ENCODE measurements at places on chromosomes 12 and 14.

DNA sequence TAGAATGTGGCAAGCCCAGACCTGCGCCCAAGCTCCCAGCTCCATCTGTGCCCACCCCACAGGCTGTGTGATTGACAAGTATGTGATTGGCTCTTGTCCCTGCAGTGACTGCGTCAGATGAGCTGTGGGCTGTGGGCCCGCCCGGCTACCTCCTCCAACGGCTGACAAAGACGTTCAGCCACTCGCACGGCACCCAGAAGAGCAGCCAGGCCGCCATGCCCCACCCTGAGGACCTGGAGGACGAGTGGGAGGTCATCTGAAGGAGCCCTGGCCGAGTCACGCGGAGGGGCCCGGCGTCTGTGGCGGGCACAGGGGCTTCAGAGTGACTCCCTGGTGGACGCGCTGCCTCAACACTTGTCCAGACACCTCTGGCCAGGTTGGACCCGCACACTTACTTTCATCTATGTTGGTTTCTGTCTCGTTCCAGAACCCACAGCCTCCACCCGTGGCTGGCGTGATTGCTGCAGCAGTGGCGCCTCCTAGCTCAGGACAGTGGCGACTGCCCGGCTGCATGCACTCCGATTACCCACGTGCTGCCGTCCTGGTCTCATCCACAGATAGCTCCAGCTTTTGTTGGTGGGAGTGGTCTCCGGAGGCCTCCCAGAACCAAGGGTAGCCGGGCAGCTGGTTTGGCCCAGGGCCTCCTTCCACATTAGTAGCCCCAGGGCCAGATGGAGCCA lies 11.4 kb downstream of the ANKRD9 start:
- no peak for DNase-seq

- no peak for DNase-seq
Measured at GRCh38 chr12:128268379-128268995, 1.5 kb downstream of the TMEM132C start.

- DNase-seq: no peak
Measured at GRCh38 chr12:55428331-55429243, 2.5 kb downstream of the OR6C76 start.

GRCh38 chr12:94282675-94283074 lies 134.3 kb downstream of the PLXNC1 start:
- peak; percentile 14 for DNase-seq

- DNase-seq: no peak
Measured at GRCh38 chr14:51682411-51682810, 30.7 kb downstream of the FRMD6 start.

- DNase-seq: no peak
Measured at GRCh38 chr12:79936670-79937069, 1.8 kb upstream of the PPP1R12A start.

Measured in effector memory CD4-positive, alpha-beta T cell (primary cell).